ENCODE measurements at places on chromosomes 5 and 9. TPM values are rescaled to one million over a fixed set of nuclear protein-coding genes. Genes with fewer than 3 reads are reported as not detected.

The ANKRD31 gene
- total RNA-seq, result 0.09 TPM

DNA sequence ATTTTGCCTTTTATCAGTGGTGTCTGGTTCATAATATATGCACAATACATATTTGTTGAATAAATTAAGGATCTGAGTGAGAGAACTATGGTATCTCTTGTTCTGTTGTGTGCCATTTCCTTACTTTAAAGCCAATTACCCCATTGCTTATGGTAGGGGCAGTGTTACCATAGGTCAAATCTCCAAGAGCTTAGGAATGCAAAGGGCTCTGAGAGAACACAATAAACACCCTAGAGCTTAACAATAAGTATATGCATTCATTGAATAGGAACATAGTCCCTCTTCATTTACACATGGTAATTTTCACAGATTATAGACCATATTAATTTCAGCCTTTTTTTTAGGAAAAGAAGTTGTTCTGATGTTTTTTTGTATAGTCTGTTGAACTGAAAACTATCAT is 112.2 kb downstream of the MCTP1 start:
- no peak for DNase-seq
- H3K4me1 ChIP-seq, result no peaks in the 10 kb centered on the region
- H3K36me3 ChIP-seq, result no peaks in the 10 kb centered on the region
- H3K27me3 ChIP-seq, result no peaks in the 10 kb centered on the region
- no peak overlapping the region for H3K27ac ChIP-seq

GRCh38 chr5:58849921-58850667 is 267.2 kb downstream of the RAB3C start:
- H3K4me3 ChIP-seq, result no peak overlapping the region
- no peak overlapping the region for H3K27ac ChIP-seq
- H3K36me3 ChIP-seq, result no peaks in the 10 kb centered on the region
- H3K27me3 ChIP-seq, result no peaks in the 10 kb centered on the region
- H3K4me1 ChIP-seq, result peaks cover 9% of the 10 kb centered on the region
- peak; percentile 87 for DNase-seq

DNA sequence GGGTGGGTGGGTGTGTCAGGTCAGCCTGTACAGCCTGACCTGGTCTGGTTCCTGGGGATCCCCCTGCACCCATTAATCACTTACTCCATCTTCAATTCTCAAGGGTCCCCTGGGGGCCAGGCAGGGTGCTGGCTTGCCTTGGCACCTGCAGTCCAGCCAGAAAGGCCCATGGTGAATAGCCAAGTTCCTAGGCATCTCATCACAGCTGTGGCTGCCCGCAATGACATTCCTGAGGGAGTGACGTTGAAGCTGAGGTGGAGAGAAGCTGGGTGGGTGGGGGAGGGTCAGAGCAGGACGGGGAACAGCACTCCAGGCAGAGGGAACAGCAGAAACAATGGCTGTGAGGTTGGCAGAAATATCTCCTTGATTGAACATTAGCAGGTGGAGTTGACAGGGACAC is 10.6 kb downstream of the HMCN2 start:
- H3K27ac ChIP-seq, result no peak overlapping the region
- H3K4me1 ChIP-seq, result no peaks in the 10 kb centered on the region
- H3K27me3 ChIP-seq, result no peaks in the 10 kb centered on the region
- no peaks in the 10 kb centered on the region for H3K36me3 ChIP-seq
- no peak for DNase-seq

The C9orf85 gene
- 10.1 TPM for total RNA-seq

- H3K27me3 ChIP-seq, result no peaks in the 10 kb centered on the region
- H3K27ac ChIP-seq, result no peak overlapping the region
- no peak overlapping the region for H3K4me3 ChIP-seq
- H3K4me1 ChIP-seq, result no peaks in the 10 kb centered on the region
- no peak for DNase-seq
Measured at GRCh38 chr9:36337002-36337401, 63.1 kb downstream of the RNF38 start.

DNA sequence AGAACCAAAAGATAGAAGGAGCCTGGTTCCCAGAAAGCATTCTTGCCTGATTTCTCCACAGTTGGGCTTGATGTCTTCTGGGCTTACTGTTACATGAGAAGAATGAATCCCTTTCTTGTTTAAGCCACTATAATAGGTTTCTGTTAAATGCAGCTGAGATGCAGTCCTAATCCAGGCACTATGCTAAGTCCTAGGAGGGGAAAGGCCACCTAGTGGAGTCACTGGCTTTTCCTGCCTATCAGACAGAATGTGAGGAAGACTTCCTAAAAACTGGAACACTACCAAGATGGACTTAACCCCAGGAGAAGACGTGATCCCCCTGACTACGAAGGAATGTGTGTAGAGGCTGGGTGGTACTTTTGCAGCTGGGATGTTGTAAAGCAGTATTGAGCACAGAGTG is 34.3 kb upstream of the FSD1L start:
- peak; percentile 47 for DNase-seq
- H3K27ac ChIP-seq, result no peak overlapping the region
- no peak overlapping the region for H3K4me3 ChIP-seq

GRCh38 chr9:129394061-129394885 is 216.2 kb upstream of the IER5L start:
- H3K4me3 ChIP-seq, result no peak overlapping the region
- DNase-seq, result no peak
- peaks cover 3% of the 10 kb centered on the region for H3K27me3 ChIP-seq
- H3K4me1 ChIP-seq, result peaks cover 13% of the 10 kb centered on the region

- peaks cover 8% of the 10 kb centered on the region for H3K4me1 ChIP-seq
- H3K27ac ChIP-seq, result no peak overlapping the region
- H3K36me3 ChIP-seq, result no peaks in the 10 kb centered on the region
- DNase-seq, result no peak
- no peak overlapping the region for H3K4me3 ChIP-seq
- no peaks in the 10 kb centered on the region for H3K27me3 ChIP-seq
Measured at GRCh38 chr5:122929001-122929400, 83.6 kb downstream of the SNX24 start.

DNA sequence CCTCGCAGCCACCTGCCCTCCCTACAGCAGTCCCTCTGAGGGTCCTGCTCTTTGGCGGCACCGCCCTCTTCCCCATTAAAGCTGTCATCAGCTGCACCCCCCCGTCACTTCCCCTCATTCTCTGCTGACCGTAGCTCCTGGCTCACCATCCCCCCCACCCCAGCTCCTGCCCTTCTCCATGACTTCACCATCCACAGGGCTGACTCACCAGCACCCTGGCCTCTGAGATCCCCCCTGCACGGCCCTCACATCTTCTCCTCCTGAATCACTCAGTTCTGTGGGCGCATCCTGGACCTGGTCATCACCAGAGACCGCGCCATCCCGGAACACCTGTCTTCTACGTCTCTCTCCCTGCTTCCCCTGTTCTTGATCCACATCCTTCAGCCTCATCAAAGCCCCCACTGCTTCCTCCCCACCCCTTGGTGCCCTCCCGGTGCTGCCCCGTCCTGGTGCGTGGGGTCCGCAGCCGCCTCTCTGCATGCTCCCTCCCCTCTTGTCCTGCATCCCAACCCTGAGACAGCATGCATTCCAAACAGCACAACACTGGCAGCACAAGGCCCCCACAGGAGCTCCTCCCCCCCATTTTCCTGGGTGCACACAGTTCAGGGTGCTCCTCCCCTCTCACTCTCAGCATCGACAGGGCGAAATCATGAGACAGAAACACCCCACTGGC is 12.9 kb downstream of the FLT4 start:
- H3K4me3 ChIP-seq, result no peak overlapping the region
- H3K4me1 ChIP-seq, result no peaks in the 10 kb centered on the region
- no peaks in the 10 kb centered on the region for H3K36me3 ChIP-seq
- no peak overlapping the region for H3K27ac ChIP-seq
- H3K27me3 ChIP-seq, result peaks cover 7% of the 10 kb centered on the region

The SHISAL2B gene
- total RNA-seq, result not detected

GRCh38 chr9:68505681-68506409 is 34.8 kb downstream of the TMEM252 start:
- H3K4me3 ChIP-seq, result no peak overlapping the region
- H3K36me3 ChIP-seq, result no peaks in the 10 kb centered on the region
- H3K27ac ChIP-seq, result no peak overlapping the region

The IL9 gene
- not detected for total RNA-seq

DNA sequence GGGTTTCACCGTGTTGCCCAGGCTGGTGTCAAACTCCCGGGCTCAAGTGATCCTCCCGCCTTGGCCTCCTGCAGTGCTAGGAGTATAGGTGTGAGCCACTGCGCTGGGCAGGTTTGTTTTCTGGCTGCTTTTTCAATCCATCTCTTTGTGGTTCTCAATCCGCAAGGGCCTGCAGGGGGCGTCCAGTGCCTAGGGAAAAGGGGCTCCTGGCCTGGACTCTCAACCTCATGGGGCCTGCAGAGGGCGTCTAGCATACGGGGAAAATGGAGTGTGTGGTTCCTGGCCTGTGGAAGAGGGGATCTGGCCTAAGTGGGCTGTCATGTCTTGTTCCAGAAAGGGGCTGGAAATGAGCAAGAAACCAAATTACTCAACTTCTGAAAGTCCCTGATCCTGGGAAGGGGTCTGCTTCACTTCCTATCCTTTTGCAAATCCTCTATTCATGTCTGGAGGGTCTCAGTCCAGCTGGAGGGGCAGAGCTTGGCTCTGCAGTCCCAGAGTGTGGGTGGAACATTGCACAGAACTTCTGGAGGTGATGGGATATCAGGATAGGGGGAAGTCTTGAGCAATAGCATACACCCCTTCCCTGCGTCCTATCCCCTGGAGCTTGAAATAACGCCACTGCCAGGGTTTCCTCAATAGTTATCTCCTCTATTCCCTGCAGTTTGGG is 12.7 kb upstream of the CCL27 start:
- H3K27ac ChIP-seq, result no peak overlapping the region
- no peaks in the 10 kb centered on the region for H3K27me3 ChIP-seq
- no peak overlapping the region for H3K4me3 ChIP-seq
- DNase-seq, result peak; percentile 80
- H3K4me1 ChIP-seq, result peaks cover 4% of the 10 kb centered on the region

The IQGAP2 gene
- total RNA-seq, result 83.3 TPM

DNA sequence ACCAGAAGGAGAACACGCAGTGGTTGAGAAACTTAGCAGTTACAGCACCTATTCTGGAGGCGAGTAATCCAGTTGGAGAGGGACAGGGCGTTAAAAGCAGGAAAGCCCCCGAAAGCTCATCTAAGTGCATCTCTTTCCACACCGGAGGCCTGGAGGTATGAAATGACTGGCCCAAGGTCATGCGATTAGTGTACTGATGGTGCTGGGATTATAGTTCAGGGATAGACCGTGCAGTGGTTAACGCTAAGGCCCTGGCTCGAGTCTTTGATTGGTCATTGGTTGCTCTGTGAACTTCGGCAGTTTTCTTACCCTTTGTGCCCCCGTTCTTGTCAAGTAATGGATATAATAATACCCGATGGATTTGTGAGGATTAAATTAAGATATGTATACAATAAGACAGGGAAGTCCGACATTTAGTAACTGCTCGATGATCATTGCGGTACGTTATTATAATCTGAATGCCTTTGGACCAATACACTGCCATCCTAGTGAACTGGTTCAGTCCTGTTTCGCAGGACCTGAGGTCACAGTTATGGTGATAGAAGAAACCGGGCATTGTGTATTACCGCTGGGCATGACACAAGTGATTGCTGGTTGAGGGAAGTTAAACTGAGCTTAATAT is 960 bp downstream of the CANX start:
- DNase-seq, result peak; percentile 57
- peak overlapping the region; percentile 93 for H3K27ac ChIP-seq

DNA sequence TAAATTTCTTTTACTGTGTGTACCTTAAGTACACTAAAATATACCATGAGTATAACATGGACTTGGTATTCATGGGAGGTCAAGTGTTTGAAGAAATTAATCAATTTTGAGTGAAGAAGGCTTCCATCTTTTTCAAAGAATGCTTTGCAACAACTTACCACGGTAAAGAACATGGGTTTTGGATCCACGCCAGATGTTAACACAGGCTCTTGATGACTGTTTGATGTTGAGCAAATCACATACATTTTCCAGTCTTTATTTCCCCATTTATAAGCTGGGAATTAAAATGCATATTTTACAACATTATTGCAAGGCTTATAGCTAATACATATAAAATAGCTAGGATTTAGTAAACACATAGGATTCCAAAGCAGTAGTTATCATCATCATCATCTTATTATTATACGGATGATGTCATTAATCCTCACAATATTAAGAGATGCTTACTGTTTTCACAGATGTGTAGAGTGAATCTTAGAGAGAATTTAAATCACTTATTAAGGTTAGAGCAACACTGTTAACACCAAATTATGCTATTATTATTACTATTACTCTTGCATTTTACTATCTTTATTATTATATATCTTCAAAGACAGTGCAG is 362.0 kb downstream of the PRELID2 start:
- H3K4me1 ChIP-seq, result no peaks in the 10 kb centered on the region
- no peak for DNase-seq
- H3K27ac ChIP-seq, result no peak overlapping the region
- no peaks in the 10 kb centered on the region for H3K27me3 ChIP-seq
- no peaks in the 10 kb centered on the region for H3K36me3 ChIP-seq

- peak overlapping the region; percentile 49 for H3K27ac ChIP-seq
- no peak overlapping the region for H3K4me3 ChIP-seq
- peaks cover 4% of the 10 kb centered on the region for H3K36me3 ChIP-seq
- DNase-seq, result no peak
Measured at GRCh38 chr9:133918111-133918813, 73.9 kb downstream of the VAV2 start.

The ZDHHC11B gene
- total RNA-seq, result 0.11 TPM

The SPINK7 gene
- not detected for total RNA-seq

GRCh38 chr5:33688066-33688465 is 203.7 kb downstream of the ADAMTS12 start:
- H3K36me3 ChIP-seq, result no peaks in the 10 kb centered on the region
- 0 out of 3 replicates have a peak, but pooled peaks cover 4% of the 10 kb centered on the region for H3K27me3 ChIP-seq
- no peak for DNase-seq
- H3K4me1 ChIP-seq, result no peaks in the 10 kb centered on the region
- no peak overlapping the region for H3K4me3 ChIP-seq

DNA sequence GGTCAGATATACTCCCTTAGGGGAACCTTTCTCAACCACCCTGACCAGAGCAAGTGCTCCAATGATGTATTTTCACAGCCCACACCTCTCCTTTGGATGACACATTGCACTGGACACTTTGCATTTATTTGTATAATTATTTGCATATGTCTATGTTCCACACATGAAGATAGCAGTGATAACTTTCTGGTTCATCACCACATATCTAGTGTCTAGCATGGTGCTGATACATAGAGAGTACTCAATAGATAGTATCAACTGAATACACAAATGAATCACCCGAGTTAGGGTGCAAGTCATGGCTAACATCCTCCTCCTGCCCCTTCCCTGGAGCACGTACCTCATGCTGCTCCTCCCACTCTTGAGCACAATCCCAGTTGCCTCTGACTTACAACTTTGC is 617.6 kb downstream of the EBF1 start:
- H3K36me3 ChIP-seq, result no peaks in the 10 kb centered on the region
- H3K27ac ChIP-seq, result no peak overlapping the region
- no peak for DNase-seq

The FAM151B gene
- total RNA-seq, result 2.3 TPM
